ENCODE measurements at places on chromosomes 16 and 17. TPM values are rescaled to one million over a fixed set of nuclear protein-coding genes. Genes with fewer than 3 reads are reported as not detected.
A peak's percentile ranks its signal among the peaks of the same experiment; 100 is the strongest.

GRCh38 chr16:78128913-78129312, 29.5 kb downstream of the WWOX start:
- H3K27me3 ChIP-seq: no peaks in the 10 kb centered on the region
- no peaks in the 10 kb centered on the region for H3K36me3 ChIP-seq
- H3K4me1 ChIP-seq: peaks cover 10% of the 10 kb centered on the region
- H3K4me3 ChIP-seq: no peak overlapping the region

- no peaks in the 10 kb centered on the region for H3K27me3 ChIP-seq
- no peaks in the 10 kb centered on the region for H3K36me3 ChIP-seq
- H3K4me1 ChIP-seq: no peaks in the 10 kb centered on the region
- H3K4me3 ChIP-seq: no peak overlapping the region
These were observed 7.2 kb downstream of the CTF1 start for GRCh38 chr16:30903596-30903995.

DNA sequence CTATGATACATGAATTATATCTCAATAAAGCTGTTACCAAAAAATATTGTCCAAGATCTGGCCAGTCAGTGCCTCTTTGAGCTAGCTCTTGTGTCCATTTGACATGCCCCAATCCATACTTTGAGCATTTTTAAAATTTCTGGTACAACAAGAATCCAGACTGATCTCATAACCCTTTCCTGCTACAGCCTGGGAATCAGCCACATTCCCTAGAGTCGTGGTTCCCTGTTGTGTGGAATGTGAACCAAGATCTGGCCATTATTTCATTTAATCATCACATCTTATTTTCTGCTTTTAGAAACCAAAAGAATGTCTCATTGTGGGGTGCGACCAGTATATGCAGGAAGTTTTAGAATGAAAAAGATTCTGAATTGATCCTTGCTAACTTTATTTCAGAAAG, 34.3 kb upstream of the RPRML start:
- H3K4me1 ChIP-seq: no peaks in the 10 kb centered on the region
- no peaks in the 10 kb centered on the region for H3K27me3 ChIP-seq
- H3K4me3 ChIP-seq: no peak overlapping the region
- H3K36me3 ChIP-seq: no peaks in the 10 kb centered on the region

- H3K4me3 ChIP-seq: no peak overlapping the region
- H3K27me3 ChIP-seq: no peaks in the 10 kb centered on the region
- no peak for DNase-seq
- H3K4me1 ChIP-seq: no peaks in the 10 kb centered on the region
These were observed 2.8 kb upstream of the STAT5A start for GRCh38 chr17:42285346-42286050.

DNA sequence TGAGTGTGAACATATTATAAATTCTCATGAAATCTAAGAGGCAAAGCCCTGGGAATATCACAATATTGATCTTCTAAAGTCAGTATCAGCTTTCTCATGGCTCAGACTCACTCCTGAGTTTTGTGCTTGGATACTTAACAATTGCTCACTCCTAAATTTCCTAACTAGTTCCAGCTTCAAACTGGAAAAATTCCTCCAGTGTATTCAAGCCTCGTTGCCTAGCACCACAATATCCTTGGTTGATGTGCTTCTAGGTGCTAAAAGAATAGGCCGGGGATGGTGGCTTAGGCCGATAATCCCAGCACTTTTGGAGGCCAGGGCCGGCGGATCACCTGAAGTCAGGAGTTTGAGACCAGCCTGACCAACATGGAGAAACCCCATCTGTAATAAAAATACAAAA, 62.5 kb downstream of the XYLT1 start:
- DNase-seq: no peak
- no peaks in the 10 kb centered on the region for H3K36me3 ChIP-seq
- H3K27me3 ChIP-seq: no peaks in the 10 kb centered on the region
- H3K4me1 ChIP-seq: peaks cover 4% of the 10 kb centered on the region
- H3K4me3 ChIP-seq: no peak overlapping the region

DNA sequence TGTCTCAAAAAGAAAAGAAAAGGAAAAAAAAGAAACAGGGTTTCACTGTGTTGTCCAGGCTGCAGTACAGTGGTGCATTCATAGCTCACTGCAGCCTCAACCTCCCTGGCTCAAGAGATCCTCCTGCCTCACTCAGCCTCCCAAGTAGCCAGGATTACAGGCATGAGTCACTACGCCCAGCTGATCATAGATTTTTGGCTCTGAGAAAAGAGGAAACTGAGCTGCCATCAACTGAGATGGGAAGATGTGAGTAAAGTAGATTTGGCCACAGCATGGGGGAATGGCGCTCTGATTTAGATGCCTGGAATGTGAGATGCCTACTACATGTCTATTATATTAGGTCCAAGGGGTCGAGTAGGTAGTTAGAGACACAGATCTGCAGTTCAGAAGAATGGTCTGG, 5.9 kb upstream of the NAGS start:
- no peak overlapping the region for H3K27ac ChIP-seq
- no peaks in the 10 kb centered on the region for H3K36me3 ChIP-seq
- H3K4me1 ChIP-seq: no peaks in the 10 kb centered on the region
- H3K27me3 ChIP-seq: no peaks in the 10 kb centered on the region
- no peak for DNase-seq
- no peak overlapping the region for H3K4me3 ChIP-seq

DNA sequence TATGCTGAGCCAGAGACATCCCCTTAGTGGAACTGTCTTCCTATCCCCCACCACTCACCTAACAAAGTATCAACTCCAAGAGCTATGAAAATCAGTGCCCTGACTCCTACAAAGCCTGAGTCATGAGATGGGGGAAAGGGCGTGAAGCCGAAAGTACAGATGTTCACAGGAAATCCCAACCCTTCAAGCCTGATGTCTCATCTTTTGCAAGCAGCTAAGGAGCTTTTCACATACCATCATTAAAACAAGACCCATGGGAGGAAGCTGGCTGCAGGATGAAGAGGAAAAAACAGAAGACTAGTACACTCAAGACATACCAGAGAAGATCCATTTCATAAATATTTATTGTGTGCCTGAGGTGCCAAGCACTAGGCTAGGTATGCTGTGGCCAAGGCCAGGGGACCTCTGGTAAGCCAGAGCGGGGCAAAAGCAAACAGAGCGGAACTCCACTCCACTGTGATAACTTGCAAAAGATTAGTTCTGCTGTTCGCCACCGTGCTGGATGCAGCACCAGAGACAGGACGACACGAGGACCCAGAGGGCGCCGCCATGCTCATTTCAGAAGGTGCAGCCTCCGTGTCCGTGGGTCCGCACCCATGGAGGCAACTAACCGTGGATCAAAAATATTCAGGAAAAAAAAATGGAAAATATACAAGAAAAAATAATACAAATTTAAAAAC, 4.5 kb upstream of the MNT start:
- no peaks in the 10 kb centered on the region for H3K27me3 ChIP-seq
- no peak overlapping the region for H3K4me3 ChIP-seq
- no peak for DNase-seq
- H3K36me3 ChIP-seq: no peaks in the 10 kb centered on the region

DNA sequence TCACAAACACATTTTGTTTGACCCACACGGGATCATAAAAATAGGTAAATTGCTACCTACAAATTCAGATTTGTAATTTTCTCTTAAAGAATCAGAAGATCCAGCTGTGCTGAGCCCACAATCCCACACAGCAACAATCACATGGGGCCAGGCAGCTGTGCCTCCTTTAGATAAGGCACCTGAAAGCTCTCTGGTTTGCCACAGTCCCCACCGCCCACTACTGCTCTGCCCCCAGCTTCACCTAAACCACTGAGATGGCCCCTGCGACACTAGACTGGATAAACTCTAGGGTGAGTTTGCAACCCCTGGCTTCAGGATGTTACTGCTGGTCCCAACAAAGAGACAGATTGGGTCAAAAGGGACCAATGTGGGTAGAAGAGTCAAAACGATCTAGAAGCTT, 96.8 kb downstream of the GSG1L start:
- no peak for DNase-seq
- no peak overlapping the region for H3K27ac ChIP-seq
- no peaks in the 10 kb centered on the region for H3K27me3 ChIP-seq
- H3K4me1 ChIP-seq: no peaks in the 10 kb centered on the region
- no peak overlapping the region for H3K4me3 ChIP-seq

DNA sequence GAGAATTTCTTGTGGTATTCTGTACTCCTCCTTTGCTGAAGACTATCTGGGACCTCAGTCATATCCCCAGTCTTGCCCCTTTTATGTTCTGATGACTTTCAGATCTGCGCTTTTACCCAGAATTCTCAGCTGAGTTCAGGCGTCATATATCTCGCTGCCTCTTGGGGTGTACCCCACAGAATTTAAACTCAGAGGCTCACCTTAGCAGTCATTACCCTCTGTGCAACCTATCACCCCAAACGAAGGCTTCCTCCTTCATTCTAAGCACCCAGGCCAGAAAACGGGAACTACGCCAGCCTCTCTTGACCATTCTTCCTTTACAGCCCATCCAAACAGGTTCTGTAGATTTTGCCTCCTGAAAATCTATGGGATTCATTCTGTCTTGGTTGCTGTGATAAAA, 574.8 kb upstream of the C16orf82 start:
- no peak overlapping the region for H3K27ac ChIP-seq
- no peak overlapping the region for H3K4me3 ChIP-seq
- H3K27me3 ChIP-seq: no peaks in the 10 kb centered on the region
- no peaks in the 10 kb centered on the region for H3K4me1 ChIP-seq

- peak overlapping the region; percentile 17 for H3K4me3 ChIP-seq
- no peaks in the 10 kb centered on the region for H3K36me3 ChIP-seq
- DNase-seq: no peak
- H3K4me1 ChIP-seq: peaks cover 23% of the 10 kb centered on the region
- no peaks in the 10 kb centered on the region for H3K27me3 ChIP-seq
- H3K27ac ChIP-seq: no peak overlapping the region
These were observed 23.5 kb upstream of the TOB1 start for GRCh38 chr17:50889528-50890118.

- no peaks in the 10 kb centered on the region for H3K4me1 ChIP-seq
- no peaks in the 10 kb centered on the region for H3K27me3 ChIP-seq
- no peak overlapping the region for H3K27ac ChIP-seq
- DNase-seq: no peak
- no peaks in the 10 kb centered on the region for H3K36me3 ChIP-seq
These were observed 342.7 kb upstream of the TNRC6C start for GRCh38 chr17:77615703-77616253.

DNA sequence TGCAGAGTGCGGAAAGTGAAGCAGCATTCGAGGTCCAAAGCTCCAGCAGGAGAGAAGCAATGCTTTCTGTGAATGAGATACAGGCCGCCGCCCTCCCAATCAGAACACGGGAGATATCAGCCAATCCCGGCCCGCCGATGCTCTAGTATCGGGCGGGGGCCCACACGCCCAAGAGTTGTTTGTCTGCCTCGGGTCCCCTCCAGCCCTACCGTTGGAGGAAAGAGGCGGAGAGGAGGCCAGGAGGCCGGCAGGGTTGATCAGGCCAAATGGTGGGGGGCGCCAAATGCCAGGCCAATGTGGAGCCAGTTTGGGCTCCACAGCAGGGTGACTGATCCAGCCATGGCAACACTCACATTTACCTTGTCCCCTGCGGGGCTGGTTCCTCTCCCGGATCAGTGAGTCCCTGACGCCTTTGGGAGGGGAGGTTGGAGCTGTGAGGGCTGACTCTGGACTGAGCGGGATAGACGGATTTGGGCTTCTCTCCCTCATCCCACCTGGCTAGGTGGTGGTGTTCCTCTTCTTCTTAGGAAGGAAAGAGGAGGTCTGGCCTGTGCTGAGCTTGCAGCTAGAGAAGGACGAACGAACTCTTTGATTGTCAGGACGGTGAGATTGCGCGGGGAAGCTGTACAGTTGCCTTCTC, 10.4 kb upstream of the CUEDC1 start:
- H3K4me1 ChIP-seq: no peaks in the 10 kb centered on the region
- DNase-seq: no peak
- no peak overlapping the region for H3K4me3 ChIP-seq
- no peak overlapping the region for H3K27ac ChIP-seq
- no peaks in the 10 kb centered on the region for H3K27me3 ChIP-seq
- no peaks in the 10 kb centered on the region for H3K36me3 ChIP-seq

DNA sequence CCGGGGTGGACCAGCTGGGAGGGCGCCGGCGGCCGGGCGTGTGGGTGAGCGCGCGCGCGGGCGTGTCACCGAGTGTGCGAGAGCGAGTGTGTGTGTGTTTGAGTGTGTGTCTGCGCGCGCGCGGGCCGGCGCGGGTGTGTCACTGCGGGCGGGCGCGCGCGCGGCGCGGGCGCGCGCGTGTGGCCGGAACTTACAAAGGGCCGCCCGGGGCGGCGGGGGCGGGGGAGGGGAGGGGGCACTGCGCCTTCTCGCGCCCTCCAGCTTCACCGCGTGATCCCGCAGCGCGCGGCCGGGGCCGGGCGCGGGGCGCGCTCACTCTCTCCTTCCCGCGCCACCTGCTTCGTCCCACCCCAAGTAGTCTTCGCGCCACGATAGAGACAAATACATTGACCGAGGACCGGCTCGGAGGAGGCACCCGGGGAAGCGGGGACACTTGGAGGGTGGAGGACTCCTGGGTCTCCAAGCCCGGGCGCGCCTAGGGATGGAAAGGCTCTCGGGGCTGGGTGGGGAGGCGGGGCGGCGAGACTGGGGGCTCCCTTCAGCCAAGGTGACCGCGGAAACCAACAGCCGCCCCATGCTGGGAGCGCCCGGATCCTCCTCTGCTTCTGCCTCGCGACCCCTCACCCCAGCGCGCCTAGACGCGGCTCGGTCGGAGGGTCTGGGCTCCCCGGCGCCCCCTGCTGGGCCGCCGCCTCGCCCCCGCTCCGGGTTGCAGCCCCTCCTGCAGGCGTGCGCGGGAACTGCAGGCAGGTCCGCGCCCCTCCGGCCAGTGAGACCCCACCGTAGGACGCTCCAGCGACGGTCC, at the start of gene SRCIN1:
Gene SRCIN1, minus strand, starts transcription at position 112 of the 805 bp plus-strand sequence. CDS start 247 bp downstream, outside the sequence.
- H3K27ac ChIP-seq: peak within 1 kb of the TSS; percentile 68
- H3K36me3 ChIP-seq: no peaks in the 10 kb centered on the region
- no peaks in the 10 kb centered on the region for H3K27me3 ChIP-seq

- DNase-seq: no peak
- H3K4me3 ChIP-seq: no peak overlapping the region
- peaks cover 15% of the 10 kb centered on the region for H3K4me1 ChIP-seq
- no peaks in the 10 kb centered on the region for H3K36me3 ChIP-seq
- H3K27ac ChIP-seq: no peak overlapping the region
These were observed 12.8 kb upstream of the ZFP90 start for GRCh38 chr16:68526143-68526781.

Gene ARL5C
- total RNA-seq: 0.71 TPM

Gene KRT222
- total RNA-seq: 2.7 TPM

Gene ELOB
- 107 TPM for total RNA-seq

Gene ORAI3
- 12.2 TPM for total RNA-seq

Gene ADORA2B
- total RNA-seq: 1.1 TPM

Gene TEX19
- total RNA-seq: not detected

Gene TMEM235
- not detected for total RNA-seq
